ENCODE measurements at places on chromosomes 1 and 21.

DNA sequence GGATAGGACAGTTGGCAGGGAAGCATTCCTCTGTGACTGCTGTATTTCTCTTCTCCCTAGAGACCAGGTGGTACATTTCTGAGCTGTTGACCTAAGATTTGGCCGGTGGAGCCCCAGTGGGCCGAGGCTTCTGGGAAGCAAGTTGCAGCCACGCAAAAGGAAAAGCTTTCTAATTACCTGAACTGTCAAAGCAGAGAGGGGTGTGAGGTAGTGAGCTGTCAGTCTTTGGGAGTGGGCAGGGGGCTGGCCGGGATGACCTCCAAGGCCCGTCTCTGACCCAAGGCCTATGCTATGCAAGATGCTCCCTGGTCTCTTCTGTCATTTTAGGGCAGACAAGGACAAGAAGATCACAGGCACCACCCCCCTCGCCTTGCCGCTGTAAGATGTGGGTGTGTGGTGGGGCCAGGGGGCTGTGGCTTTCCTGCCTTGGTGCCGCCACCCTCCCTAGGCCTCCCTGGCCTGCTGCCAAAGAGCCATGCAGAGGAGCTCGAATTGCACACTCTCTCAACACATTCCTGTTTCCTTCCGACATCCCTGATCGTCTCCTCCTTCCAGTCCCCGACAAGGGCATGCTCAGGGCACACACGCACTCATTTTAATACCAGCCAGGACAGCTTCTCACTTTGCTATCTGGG lies 7.7 kb downstream of the PADI1 start:
- DNase-seq: peak; percentile 73

DNA sequence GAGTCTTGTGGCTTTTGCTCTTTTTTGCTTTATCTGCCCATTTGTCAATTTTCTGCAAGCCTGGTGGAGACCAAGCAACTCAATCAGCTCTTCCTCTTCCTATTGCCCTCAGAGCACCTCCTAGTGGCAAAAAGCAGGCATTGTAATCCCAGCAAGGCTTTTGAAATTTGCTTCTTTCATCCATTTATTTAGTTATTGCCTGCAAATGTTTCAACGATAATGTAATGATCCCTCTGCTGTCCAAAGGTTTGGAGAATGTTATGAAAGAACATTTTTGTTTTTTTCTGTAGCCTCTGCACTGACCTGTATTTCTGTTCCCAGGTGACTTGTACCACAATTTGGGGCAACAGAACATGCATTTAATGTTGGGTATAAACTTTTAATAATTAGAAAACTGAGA lies 127.8 kb downstream of the GABPA start:
- DNase-seq: peak; percentile 31

GRCh38 chr1:109133815-109134214 lies 19.9 kb downstream of the ELAPOR1 start:
- no peak for DNase-seq

DNA sequence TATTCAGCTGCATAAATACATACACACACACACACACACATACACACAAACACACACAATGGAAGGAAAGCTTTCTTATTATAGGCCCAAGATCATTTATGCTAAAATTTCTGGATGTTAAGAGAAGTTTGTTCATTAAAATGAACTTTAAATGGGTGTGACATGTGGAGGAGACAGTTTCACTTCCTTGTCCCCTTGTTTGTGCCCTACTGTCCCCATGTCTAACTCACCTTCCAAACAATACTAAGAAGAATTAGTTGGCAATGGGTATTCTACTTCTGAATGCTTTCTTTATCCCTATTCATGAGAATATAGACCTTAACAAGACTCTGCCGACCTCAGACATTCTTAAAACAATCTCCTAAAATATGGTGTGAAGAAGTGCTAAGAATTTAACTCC lies 63.5 kb upstream of the NRIP1 start:
- no peak for DNase-seq

DNA sequence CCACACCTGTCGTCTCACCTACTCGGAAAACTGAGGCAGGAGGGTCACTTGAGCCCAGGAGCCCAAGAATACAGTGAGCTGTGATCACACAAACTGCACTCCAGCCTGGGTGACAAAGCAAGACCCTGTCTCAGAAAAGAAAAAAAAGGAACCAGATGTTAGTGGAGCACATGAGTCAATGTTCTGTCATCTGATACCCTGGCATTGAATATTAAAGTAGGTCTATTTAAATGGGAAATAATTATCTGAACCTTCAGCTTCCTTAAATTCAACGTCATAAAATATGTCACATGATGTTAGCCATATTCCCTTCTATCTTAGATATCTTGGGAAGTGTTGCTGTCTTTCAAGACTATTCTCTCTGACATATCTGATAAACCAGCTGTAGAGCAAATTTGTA lies 47.3 kb downstream of the NCAM2 start:
- no peak for DNase-seq

- DNase-seq: no peak
Observed at GRCh38 chr1:213492161-213493041, 441.4 kb downstream of the RPS6KC1 start.

DNA sequence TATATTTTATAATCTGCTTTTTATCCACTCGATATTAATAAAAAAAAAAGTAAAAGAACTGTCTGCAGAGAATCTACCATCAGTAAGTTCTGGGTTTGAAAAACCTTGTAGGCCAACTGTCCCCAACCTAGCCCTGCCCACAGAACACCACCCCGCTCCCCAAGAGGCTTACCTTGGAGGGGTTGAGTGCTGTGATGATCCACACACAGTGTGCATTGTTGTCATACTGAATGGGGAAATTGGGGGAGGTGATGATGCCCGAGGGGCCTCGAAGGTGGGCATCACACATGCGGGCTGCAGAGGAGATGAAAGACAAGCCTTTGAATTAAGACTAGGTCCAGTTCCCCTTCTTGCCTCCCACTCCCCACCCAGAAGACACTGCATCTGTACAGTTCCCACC lies 53.3 kb upstream of the HMGB4 start:
- DNase-seq: no peak

DNA sequence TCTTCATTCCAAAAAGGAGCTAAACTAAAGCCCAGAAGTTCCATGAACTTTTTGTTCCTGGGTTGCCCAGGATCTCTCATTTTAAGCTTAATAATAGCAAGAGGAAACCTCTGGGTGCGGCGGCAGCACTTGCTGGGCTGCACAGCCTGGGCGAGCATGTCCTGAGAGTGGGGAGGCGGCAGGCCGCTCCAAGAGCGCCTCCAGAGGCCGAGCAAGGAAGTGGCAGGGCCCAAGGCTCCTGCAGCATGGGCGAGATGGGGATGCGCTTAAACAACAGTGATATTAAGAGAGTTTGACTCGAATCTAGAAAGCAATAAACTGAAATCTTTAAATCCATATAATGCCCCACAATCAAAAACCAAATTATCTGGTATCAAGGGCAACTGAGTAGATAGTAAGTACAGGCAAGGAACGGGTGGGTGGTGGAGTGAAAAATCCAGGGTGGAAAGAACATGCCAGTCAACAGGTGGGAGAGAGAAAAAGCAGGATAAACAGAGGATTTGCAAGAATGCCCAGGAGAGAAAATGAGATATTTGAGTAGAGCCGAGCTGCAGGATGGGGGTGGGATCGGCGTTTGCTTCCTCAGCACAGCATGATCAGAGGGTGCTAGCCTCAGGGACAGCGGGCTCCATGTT lies 14.1 kb upstream of the TNR start:
- DNase-seq: no peak

- no peak for DNase-seq
Observed at GRCh38 chr1:73604739-73605138, 593.2 kb downstream of the LRRIQ3 start.

- no peak for DNase-seq
Observed at GRCh38 chr21:27122686-27123085, 155.8 kb upstream of the ADAMTS5 start.

GRCh38 chr1:164598719-164599118 lies 39.7 kb downstream of the PBX1 start:
- no peak for DNase-seq

GRCh38 chr1:109156916-109157385 lies 43.0 kb downstream of the ELAPOR1 start:
- no peak for DNase-seq

DNA sequence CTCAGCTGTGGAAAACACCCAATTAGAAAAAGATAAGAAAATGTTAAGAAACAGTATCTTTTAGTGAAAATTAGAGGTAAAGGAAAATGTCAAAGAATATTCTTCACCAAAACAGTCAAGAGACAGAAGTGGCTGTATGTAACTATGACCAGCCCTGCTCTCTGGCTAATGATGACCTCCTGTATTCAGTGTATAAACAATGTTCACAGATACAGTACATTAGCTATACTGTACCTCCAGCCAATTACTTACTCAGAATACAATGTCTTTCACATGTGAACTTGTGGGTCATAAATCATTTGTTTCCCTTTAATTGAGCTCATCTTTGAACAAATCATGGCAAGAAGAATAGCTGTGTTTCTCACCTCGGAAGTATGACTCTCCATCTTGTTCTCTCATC lies 432.0 kb downstream of the LMO4 start:
- DNase-seq: no peak

GRCh38 chr1:88401313-88401712 lies 282.8 kb upstream of the PKN2 start:
- no peak for DNase-seq

GRCh38 chr1:118340928-118341910 lies 156.2 kb upstream of the SPAG17 start:
- no peak for DNase-seq

DNA sequence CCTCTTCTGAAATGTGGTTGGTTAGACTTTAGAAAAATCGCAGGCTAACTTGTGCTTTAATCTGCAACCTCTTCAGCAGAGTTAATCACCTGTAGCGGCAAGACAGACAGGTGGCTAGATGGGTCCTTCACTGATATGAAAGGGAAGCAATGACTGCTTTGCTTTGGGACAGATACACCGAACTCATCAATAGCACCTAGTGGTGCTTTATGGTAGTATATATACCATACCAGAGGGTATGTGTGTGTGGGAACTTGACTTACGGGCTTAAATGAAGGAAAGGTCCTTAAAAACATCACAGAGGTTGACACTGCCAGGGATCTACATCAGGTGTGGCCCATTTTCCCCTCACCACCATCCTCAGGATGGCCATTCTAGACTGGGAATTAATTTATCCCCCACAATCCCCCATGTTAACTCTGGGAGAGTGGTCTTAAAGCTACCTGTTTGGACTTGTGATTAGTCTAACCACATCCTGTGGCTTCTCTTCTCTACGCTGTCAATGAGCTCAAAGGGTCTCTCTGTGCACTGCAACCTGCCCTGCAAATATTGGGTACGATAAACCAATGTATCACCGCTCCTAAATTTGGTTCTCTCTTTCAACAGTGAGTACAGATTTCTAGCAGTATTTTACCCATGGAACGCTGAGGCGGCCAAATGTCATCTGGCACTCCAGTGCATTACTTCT lies 162.7 kb downstream of the SIPA1L2 start:
- DNase-seq: no peak

- no peak for DNase-seq
Observed at GRCh38 chr1:221761354-221762002, 19.6 kb upstream of the DUSP10 start.

- DNase-seq: no peak
Observed at GRCh38 chr1:109751531-109752260, 10.9 kb upstream of the GSTM3 start.

DNA sequence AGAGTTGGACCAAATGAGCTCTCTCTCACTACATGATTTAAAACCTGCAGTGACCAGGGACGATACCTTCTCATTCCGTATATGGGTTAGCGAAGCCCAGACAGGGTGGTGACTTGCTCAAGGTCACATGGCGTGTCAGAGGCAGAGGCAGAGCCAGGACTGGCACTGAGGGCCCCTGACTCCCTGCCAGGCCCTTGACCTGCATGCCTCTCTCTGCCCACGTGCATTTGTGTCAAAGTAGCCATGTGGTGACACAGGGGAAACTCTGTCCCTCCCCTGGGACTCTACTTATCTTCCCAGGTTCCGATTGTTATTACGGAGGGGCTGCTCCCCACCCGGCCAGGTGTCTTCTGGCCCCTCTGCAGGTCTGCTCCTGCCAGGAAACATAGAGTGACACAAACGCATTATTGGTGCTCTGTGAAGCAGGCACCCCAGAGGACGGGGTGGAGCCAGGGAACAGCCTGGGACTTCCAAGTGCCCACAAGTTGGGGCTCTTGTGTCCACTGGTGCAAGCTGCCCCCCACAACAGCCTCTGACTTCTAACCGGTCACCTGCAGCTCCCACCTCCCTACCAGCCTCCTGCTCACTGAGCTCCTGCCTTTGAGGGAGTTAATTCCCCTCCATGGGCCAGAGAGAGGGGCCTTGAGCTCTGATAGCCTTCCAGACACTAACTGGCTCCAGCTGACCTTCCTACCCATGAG lies 7.3 kb upstream of the TINAGL1 start:
- no peak for DNase-seq

- DNase-seq: no peak
Observed at GRCh38 chr1:67479146-67479891, 49.1 kb upstream of the SERBP1 start.

DNA sequence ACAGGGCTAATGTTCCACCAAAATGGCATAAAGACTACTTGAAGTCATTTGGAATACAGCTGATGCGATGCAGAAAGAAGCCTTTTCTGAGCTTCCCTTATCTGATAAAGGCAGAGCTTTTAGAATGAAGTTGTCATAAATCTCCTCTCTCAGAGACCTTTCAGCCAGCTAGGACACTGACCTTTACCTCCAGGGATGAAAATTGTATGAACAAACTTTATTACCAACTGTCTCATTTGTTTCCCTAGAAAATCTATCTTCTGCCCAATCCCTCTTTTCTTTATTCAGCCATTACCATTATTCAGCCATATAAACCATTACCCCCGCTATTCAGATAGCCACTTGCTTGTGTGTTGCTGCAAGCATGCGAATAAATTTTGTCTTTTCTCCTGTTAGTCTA lies 29.7 kb upstream of the RNF2 start:
- DNase-seq: no peak

GRCh38 chr1:180424848-180425457 lies 77.4 kb downstream of the ACBD6 start:
- DNase-seq: no peak

- DNase-seq: no peak
Observed at GRCh38 chr1:1942753-1943656, 23.9 kb upstream of the TMEM52 start.

GRCh38 chr1:196317535-196318522 lies 290.4 kb downstream of the KCNT2 start:
- DNase-seq: no peak

DNA sequence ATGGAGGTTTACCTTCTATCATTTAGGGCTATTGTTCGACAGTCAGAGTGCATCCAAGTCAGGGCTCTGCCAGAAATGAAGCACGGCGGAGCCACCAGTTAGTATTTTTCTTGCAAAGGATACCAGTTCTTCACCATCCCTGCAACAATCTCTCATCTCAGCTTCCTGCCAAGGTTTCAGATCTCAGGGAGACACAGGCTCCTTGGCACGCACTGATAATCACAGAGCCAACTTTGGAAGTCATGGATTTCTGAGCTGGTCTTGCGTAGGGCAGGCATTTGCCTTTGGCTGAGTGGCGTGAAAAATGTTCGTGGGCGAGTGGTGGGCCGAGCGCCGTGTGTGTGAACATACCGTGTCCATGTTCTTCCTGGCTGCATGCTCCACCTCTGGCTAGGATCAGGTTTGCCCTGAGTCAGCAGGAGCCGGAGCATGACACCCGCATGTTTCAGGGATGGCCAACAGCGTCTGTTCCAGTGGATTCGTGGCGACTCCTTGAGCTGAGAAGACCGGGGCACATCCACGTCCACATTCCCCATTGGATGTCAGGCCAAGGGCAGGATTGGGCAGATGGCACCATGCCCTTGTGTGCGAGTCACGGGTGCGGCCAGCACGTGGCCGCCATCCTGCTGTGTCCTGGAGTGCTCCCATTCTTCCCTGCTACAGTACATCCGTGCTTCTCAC lies 118.5 kb upstream of the C1orf174 start:
- no peak for DNase-seq
